ENCODE measurements at places on chromosomes 2 and 18. TPM values are rescaled to one million over a fixed set of nuclear protein-coding genes. Genes with fewer than 3 reads are reported as not detected.

Gene IL36B
- polyA plus RNA-seq = not detected

Gene OSBPL1A
- polyA plus RNA-seq = 27.0 TPM

Gene SIGLEC15
- polyA plus RNA-seq = not detected

Gene MCM6
- polyA plus RNA-seq = 10.1 TPM

Gene ORMDL1
- 61.2 TPM for polyA plus RNA-seq

Gene VWA3B
- polyA plus RNA-seq = not detected
